ENCODE measurements at places on chromosomes 4 and X.
A peak's percentile ranks its signal among the peaks of the same experiment; 100 is the strongest.

- DNase-seq = no peak
These were observed 48.0 kb upstream of the KLHL8 start for GRCh38 chr4:87268411-87268810.

GRCh38 chrX:15985937-15986336 lies 131.3 kb upstream of the AP1S2 start:
- DNase-seq = peak; percentile 6

GRCh38 chr4:61128682-61129081 lies 71.4 kb upstream of the ADGRL3 start:
- DNase-seq = no peak

DNA sequence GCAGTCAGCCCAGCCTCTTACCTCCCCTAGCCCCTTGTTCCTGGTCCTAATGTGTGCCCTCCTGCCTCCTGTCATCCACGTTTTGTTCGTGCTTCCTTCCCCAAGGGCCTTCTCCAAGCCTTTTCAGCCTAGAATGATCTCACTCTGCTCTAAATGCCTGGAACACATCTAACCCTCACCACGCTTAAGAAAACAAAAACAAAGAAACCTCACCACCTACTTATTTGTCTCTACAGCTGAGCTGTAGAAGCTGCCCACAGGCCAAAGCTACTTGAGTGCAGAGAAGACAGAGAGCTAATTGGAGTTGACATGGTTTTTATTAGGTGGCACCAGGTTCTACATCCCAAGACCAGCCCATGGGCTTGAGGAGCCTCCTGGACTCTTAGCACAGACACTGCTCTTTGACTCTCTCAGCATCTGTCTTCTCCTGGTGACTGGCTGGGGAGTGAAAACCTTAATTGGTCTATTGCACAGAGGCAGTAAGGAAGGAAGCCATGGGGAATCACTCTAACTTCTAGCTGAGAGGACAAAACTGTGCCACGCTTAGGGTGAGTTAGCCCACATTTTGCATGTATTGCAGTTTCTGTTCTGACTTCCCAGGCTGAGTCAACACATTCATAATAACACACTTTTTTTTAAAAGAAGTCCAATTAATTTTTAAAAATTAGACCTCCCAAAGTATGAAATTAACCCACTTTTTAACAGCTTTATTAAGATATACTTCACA lies 52.3 kb upstream of the PDK3 start:
- no peak for DNase-seq

DNA sequence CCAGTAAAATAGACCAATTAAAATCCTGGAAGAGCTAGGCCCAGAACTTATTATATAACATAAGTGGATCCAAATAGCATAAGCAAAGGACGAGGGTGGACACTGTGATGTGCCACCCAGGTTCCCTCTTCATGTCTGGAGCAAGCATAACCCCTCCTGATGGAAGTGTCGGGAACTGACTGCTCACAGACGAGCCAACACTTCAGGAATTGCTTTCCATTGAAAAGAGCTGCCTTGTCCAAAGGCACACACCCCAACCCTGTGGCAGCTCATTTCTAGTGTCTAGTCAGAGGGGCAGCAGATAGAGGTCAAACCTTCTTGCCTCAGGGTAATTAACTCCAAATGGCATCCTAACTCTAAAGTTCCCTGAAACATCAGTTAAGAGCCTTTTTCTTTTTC lies 15.3 kb downstream of the DDIT4L start:
- DNase-seq = no peak

DNA sequence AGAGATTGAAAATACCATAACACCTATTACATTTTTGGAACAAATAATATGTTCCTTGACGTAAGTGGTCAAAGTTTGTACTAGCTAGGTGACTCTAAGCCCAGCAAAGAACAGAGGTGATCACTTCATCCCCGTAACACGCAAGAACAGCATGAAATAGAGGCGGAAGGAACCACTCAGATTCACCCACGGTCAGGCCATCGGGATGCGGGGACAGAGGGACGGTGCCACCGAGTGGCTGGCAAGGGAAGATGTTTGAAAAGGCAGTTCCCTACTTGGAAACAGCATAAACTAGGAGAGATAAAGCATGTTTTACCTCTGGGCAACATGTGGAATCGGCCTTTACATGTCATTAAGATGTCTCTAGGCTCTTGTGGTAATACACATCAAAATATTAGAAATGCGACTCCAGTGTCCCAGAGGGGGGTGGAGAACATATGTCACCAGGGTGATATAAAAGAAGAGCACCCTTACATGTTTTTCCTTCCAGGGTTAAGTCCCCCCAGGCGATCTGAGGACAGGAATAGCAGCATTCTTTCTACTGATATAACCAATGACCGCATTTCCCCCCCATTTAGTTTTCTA lies 84.0 kb downstream of the PHKA2 start:
- DNase-seq = no peak

DNA sequence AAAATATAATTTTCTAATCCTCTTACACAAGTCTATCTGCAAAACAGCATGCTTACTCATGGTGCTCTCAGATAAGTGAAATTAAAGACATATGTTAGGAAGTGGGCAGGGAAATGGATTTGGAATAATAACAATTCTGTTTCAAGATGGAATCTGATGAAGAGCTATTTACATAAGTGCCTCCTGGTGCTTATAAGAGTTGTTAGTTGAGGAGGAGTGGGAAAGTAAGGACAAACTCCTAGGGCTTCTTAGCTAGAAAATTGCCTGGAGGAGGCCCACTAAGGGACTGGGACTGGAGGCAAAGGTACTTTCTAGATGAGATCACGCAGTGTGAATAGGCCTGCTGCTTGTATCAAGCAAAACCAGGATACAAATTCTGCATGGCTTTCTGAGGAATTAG lies 939.8 kb downstream of the GLUD2 start:
- no peak for DNase-seq

GRCh38 chrX:119042040-119042439 lies 30.8 kb upstream of the CT47C1 start:
- no peak for DNase-seq

GRCh38 chrX:96183843-96184242 lies 500.8 kb upstream of the DIAPH2 start:
- DNase-seq = no peak

- no peak for DNase-seq
These were observed 16.4 kb upstream of the PRSS12 start for GRCh38 chr4:118369231-118369630.

GRCh38 chr4:166277401-166277800 lies 404.4 kb downstream of the TLL1 start:
- DNase-seq = peak; percentile 37

DNA sequence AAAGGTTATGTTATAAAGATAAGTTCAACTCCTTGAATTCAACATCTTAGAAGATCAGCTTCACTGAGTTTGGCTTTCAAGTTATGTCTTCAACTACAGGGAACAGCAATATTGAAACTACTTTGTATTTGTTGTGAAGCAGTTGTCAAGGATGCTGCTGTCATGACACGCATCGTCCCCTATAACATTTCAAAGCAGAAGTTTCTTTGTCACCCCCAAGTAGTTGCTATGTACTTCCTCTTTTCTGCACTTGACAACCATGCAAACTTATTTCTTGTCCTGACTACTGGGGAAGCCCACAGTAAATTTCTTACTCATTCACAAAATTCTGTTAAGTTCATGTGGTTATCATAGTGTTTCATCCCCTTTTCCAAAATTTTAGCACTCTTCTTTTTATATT lies 14.3 kb downstream of the ANTXR2 start:
- DNase-seq = no peak

DNA sequence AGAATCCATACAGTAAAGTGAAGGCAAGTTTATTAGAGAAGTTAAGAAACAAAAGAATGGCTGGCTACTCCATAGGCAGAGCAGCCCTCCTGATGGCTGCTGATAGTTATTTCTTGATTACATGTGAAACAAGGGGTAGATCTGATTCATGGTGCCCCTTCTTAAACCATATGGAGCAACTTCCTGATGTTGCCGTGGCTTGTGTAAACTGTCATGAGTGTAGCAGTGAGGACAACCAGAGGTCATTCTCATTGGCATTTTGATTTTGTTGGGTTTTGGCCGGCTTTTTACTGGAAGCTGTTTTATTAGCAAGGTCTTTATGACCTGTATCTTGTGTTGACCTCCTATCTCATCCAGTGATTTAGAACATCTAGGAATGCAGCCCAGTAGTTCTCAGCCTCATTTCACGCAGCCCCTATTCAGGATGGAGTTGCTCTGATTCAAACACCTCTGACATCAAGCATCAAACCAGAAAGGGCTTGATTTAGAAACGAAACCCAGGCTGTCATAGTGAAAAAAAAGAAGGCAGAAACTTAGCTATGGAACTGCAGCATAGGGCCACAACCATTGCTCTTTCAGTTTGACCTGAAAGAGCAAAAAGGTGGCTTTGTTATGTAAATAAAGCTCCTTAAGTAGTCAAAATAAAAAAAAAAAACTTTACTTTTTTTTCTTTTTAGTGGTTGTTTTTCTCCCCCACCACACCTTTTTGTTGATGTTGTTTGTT lies 37.8 kb downstream of the SPCS3 start:
- DNase-seq = no peak

DNA sequence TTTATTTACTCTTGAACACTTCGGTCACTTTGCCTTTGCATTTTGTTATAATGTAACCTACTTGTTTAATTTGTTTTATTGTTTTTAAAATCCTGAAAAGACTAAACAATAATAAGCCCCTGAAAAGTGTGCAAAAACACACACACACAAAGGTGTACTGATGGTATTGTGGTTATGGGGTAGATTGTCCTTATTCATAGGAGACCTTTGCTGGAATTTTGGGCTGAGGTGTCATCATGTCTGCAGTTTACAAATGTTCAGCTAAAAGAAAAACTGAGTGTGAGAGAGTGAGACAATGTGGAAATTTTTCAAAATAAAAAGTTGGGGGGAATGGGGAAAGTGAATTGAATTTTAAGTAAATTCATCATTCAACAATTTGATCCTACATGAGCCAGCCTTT lies 174.9 kb downstream of the QDPR start:
- no peak for DNase-seq

- no peak for DNase-seq
These were observed 16.2 kb downstream of the GPAT3 start for GRCh38 chr4:83552083-83552482.

- peak; percentile 93 for DNase-seq
These were observed 17.5 kb upstream of the TBC1D1 start for GRCh38 chr4:37873386-37873785.

- peak; percentile 9 for DNase-seq
These were observed 669 bp downstream of the OTOP1 start for GRCh38 chr4:4225915-4226605.

- no peak for DNase-seq
These were observed 125.7 kb downstream of the EIF4E start for GRCh38 chr4:98803251-98803650.

- DNase-seq = no peak
These were observed 49.6 kb downstream of the LAMP2 start for GRCh38 chrX:120419463-120419862.

- peak; percentile 28 for DNase-seq
These were observed 62.5 kb upstream of the HOPX start for GRCh38 chr4:56743550-56743949.

- no peak for DNase-seq
These were observed 99.4 kb upstream of the NDP start for GRCh38 chrX:44072631-44073030.

- DNase-seq = no peak
These were observed 52.9 kb downstream of the CRLF2 start for GRCh38 chrX:1159548-1159947.

DNA sequence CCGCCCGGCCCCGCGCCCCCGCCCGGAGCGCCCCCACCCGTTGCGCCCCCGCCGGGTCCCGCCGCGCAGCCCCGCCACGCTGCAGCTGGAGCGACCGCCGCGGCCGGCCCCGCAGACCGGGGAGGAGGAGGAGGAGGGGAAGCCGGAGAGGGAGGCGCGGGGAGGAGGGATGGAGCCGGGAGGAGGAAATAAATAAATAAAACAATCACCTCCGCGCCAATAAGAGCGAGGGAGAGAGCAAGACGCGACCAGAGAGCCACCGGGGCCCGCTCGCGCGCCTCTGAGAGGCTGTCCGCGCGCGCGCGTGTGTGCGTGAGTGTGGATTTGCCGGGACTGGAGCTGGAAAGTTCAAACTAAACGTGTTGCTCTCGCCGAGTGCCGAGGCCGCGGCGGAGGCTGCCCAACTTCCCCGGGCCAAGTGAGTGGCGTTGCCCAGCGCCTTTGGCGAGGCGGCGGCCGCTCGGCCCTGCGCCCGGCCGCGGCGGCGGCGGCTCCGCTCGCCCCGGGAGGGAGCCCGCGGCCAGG lies 2184.4 kb upstream of the TENM3 start:
- peak; percentile 19 for DNase-seq

GRCh38 chrX:5683996-5684395 lies 544.7 kb downstream of the NLGN4X start:
- DNase-seq = no peak

DNA sequence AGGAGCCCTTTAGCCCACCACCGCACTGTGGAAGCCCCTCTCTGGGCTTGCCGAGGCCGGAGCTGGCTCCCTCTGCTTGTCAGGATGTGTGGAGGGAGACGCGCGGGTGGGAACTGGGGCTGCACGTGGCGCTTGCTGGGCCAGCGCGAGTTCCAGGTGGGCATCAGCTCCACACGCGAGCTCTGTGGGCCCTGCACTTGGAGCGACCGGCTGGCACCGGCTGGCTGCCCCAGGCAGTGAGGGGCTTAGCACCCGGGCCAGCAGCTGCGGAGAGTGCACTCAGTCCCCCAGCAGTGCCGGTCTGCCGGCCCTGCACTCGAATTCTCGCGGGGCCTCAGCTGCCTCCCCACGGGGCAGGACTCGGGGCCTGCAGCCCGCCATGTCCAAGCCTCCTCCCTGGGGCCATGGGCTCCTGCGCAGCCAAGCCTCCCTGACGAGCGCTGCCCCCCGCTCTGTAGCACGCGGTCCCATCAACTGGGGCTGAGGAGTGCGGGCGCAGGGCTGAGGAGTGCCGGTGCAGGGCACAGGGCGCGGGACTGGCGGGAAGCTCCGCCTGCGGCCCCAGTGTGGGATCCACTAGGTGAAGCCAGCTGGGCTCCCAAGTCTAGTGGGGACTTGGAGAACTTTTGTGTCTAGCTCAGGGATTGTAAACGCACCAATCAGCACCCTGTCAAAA lies 93.6 kb downstream of the DTHD1 start:
- no peak for DNase-seq

- DNase-seq = no peak
These were observed 62.7 kb downstream of the NEUROG2 start for GRCh38 chr4:112453321-112453720.

GRCh38 chr4:24853142-24853541 lies 57.8 kb downstream of the SOD3 start:
- DNase-seq = no peak

DNA sequence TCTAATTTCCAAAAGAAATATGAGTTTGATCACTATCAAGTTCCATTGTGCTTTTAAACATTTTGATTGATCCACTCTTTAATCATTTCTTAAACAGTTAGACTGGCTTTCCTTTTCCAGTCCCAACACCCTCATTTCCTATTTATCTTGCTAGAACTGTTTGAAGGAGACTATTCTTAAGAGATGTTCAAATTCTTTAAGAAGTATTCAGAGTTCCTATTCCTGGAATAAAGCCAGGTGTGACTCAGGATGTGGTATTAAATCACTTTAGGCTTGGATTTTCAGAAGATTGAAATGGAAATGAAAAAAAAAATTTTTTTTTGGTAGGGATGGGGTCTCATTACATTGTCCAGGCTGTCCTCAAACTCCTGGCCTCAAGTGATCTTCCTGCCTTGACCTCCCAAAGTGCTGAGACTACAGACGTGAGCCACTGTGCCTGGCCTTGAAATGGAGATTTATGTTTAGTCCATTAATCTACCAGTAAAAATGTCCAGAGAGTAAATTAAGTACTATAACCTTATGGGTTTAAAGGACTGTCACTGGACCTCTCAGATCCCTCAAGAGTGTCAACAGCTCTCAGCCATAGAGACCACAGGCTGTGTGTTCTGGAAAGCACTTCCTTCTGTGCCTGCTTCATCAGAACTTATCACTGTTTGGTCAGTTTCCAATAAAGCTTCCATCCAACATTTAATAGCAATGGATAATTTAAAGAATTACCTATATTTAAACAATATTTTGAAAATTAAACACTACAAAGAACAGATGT lies 90.7 kb downstream of the CDS1 start:
- DNase-seq = peak; percentile 87
